ENCODE measurements at places on chromosomes 4 and X.

GRCh38 chrX:48025561-48025960 lies 18.8 kb downstream of the SPACA5 start:
- no peak for DNase-seq

DNA sequence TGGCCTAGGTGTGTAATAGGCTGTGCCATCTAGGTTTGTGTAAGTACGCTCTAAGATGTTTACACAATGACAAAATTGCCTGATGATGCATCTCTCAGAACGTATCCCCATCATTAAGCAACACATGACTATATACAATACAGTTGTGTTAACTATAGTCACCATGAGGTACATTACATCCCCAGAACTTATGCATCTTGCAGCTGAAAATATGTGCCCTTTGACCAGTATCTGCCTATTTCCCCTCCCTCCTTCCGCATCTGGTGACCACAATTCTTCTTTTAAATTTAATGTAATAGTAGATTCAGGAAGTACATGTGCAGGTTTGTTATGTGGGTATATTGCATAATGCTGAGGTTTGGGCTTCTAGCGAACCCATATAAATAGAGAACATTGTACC lies 239.8 kb upstream of the IL1RAPL1 start:
- DNase-seq: no peak

- no peak for DNase-seq
Measured at GRCh38 chr4:37827030-37827685, 672 bp downstream of the PGM2 start.

GRCh38 chr4:112664611-112665010 lies 27.7 kb downstream of the LARP7 start:
- no peak for DNase-seq

- no peak for DNase-seq
Measured at GRCh38 chr4:10741961-10742699, 57.6 kb upstream of the CLNK start.

DNA sequence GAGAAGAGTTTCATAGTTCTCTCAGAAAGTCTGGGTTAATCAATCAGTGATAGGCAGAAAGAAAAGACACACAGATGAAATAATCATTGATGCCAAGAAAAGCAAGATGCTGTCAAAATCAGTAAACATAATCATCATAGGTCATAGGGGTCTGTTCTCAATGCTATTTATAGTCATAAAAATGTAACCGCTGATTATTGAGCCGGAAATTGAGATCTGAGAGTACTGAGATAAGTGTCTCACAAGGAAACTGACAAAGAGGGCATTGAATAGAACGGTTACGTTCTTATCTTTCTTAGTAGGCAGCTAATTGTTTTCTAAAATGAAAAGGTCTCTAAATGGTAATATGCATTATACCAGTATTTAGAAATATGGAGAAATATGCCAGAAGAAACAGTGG lies 1686.1 kb upstream of the AGA start:
- no peak for DNase-seq

DNA sequence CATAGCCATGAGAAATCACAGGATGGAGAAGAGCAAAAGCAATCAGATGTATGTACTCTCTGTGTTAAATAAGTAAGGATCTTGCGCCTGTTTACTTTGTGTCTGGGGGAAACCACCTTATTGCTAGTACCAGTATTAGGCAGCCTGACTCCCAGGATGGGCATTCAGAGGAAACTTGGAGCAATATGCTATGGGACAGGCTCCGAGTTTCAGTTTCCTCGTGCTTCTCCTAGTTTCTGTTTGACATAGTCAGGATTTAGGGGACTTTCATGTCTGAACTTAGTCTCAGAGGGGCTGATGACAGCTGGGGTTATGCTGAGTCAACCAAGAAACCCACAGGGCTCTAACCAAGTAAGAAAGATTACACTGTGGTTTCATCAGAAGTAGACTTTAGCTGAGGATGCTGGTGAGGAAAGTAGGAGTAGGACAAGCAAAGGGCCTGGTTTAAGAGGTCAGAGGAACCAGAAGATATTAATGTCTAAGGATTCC lies 13.5 kb downstream of the NSUN7 start:
- DNase-seq: no peak

- DNase-seq: no peak
Measured at GRCh38 chr4:2266181-2266580, 4.3 kb upstream of the MXD4 start.

GRCh38 chr4:73843369-73843768 lies 6.9 kb downstream of the CXCL6 start:
- DNase-seq: no peak

GRCh38 chr4:38821739-38822138 lies 17.1 kb upstream of the TLR1 start:
- DNase-seq: no peak

DNA sequence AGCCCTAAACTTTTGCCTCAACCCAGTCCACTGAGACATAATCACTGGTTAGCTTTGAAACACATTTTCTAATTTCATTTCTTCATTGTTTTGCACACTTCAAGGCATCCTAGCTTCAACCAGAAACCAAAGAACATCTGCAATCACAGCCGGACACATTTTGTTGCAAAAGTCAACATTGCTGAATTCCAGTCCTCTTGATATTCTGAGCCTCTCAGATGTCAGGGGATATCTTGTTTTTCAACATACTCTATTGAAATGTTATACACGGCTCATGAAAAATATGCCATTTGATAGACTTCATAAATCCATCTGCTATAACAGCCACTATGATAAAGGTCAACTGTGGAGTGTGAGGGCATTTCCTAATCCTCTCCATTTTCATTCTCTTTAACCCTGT lies 241.6 kb upstream of the PUDP start:
- no peak for DNase-seq

GRCh38 chrX:42175843-42176242 lies 252.5 kb upstream of the CASK start:
- DNase-seq: no peak

DNA sequence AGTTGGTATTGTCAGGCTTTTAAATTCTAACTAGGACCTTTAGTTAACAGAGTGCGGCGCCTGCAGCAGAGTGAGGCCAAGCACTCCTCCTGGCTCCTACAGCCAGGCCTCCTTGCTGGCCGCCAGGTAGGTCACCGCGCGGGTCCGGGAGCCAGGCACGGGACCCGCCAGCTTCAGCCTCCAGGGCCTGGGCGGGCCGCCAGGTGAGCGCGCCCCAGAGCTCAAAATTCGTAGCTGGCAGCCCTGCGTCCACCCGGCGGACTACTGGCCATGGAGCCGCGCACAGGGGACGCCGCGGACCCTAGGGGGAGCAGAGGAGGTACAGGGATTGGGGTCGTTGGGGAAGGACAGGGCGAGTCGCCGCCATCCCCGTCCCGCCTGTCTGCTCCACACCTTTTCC lies at the start of gene MAGIX:
Gene MAGIX, plus strand, starts transcription at position 139 of the 400 bp plus-strand sequence. Its CDS starts 132 bp downstream, at position 271.
- DNase-seq: no peak

DNA sequence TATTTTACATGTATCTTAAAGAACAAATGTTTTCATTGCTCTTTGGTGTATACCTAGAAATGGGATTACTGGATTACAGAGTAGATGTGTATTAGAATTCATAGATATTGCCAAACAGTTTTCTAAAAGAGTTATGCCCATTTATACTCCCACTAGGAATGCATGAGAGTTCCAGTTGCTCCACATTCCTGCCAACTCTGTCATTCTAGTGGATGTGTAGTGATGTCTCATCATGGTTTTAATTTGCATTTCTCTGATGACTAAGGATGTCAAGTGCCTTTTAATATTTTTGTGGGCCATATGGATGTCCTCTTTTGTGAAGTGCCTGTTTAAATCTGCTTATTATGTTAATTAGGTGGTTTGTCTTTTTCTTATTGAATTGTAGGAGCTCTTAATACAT lies 65.6 kb upstream of the BMP2K start:
- peak; percentile 44 for DNase-seq

- no peak for DNase-seq
Measured at GRCh38 chr4:99887837-99888236, 6.4 kb downstream of the LAMTOR3 start.

GRCh38 chr4:187017147-187017546 lies 293.5 kb upstream of the FAT1 start:
- DNase-seq: no peak

- no peak for DNase-seq
Measured at GRCh38 chr4:1862055-1862911, 6.3 kb upstream of the LETM1 start.

DNA sequence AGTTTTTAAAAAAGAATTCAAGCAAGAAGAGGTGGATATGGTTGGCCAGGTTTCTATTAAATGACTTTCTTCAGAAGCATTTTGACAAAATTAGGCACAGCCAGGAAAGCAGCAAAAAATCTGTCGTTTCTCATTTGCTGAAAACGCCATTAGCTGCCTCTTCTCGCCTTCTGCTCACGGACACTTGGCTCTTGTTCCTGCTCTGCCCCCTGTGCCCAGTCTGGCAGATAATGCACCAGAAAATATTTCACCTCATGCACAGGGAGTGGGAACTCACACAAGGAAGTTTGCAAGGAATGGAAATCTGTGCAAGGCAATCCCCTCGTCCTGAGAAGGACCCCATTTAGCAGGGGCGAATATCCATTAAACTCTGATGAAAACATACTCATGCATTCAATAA lies 260.0 kb downstream of the PACRGL start:
- DNase-seq: no peak

DNA sequence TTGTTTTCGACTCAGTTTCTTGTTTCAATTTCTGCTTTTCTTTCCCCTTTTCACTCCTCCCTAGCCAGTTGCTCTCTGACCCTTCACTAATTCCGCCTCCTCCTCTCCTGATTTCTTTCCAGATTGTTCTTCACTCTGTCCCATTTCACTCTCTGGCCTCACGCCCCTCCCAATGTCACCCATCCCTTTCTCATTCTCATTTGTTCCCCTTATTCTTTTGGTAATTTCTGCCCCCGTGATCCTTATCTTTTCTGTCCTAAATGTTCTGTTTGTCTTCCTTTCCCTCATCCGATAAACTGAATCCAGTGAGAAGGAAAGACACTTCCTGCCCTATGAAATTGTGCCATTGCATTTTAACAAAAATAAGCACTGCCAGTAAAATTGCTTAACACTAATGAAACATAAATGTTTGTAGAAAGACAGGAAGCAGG lies 94.5 kb upstream of the RASGEF1B start:
- DNase-seq: no peak

DNA sequence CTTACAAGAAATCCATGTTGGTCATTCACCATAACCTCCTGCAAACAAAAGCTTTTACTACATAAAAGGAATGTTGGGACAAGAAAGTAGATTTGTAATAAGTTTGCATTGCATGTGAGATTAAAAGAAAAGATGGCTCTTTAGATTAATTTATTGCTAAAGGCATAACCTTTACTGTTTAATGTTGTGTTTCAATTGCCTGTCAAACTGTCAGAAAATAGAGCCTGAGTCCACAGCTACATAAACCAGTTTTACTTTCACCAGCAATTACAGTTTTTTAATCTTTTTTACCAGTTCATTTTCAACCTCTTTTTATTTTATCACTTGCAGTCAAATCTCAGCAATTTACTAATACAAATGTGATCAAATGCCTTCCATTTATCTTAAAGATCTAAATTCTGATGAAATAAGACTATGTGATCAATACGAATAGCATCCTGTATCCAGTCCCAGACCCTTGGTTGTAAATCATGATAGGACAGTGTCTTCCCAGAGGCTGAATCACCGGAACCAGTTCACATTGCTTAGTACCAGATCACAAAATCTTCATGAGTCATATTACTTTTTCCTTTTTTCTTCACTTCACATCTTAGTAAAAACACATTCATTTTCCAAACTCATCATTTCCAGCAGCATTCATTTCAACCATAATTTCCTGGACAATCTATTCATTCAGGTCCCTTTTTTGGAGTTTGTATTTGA lies 95.4 kb upstream of the FRG1 start:
- no peak for DNase-seq

DNA sequence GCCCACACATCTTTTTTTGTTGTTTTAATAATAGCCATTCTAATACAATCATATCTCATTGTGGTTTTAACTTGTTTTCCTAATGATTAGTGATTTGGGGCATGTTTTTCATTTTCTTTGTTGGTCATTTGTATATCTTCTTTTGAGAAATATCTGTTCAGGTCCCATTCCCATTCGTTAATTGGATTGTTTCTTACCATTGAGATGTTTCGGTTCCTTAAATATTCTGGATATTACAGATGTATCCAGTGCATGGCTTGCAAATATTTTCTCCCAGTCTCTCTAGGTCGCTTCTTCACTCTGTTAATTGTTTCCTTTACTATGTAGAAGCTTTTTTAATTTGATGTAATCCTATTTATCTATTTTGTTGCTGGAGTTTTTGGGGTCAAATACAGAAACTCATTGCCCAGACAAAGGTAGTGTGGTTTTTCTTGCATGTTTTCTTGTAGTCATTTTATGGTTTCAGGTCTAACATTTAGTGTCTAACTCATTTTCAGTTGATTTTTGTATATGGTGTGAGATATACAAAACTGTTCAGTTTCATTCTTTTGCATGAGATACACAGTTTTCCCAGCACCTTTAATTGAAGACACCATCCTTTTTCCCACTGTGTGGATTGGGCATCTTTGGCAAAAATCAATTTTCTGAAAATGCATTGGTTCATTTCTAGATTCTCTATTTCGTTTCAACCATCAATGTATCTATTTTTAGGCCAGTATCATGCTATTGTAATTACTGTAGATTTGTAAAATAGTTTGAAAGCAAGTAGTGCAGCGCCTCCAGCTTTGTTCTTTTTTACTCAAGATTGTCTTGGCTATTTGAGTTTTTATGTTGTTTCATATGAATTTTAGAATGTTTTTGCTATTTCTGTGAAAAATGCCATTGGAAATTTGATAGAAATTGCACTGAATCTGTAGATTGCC lies 195.9 kb downstream of the SCFD2 start:
- DNase-seq: no peak

DNA sequence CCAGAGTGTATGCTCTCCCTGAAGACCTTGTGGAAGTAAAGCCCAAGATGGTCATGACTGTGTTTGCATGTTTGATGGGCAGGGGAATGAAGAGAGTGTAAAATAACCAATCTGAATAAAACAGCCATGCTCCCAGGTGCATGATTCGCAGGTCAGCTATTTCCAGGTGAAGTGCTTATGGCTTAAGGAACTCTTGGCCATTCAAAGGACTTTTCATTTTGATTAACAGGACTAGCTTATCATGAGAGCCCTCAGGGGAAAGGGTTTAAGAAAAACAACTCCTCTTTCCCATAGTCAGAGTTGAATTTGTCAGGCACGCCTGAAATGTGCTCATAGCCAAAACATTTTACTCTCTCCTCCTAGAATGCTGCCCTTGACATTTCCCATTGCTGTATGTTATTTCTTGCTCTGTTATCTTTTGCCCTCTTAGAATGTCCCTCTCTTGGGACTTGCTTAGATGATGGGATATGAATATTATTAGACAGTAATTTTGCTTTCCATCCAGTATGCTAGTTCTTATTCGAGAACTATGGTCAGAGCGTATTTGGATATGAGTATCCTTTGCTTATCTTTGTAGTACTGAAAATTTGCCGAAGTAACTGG lies 88.6 kb downstream of the PLS3 start:
- no peak for DNase-seq

GRCh38 chr4:113837397-113837796 lies 75.9 kb upstream of the CAMK2D start:
- peak; percentile 69 for DNase-seq
